ENCODE measurements at places on chromosomes 7 and 10.

GRCh38 chr10:71347587-71348395, 28.7 kb downstream of the SLC29A3 start:
- DNase-seq = no peak

DNA sequence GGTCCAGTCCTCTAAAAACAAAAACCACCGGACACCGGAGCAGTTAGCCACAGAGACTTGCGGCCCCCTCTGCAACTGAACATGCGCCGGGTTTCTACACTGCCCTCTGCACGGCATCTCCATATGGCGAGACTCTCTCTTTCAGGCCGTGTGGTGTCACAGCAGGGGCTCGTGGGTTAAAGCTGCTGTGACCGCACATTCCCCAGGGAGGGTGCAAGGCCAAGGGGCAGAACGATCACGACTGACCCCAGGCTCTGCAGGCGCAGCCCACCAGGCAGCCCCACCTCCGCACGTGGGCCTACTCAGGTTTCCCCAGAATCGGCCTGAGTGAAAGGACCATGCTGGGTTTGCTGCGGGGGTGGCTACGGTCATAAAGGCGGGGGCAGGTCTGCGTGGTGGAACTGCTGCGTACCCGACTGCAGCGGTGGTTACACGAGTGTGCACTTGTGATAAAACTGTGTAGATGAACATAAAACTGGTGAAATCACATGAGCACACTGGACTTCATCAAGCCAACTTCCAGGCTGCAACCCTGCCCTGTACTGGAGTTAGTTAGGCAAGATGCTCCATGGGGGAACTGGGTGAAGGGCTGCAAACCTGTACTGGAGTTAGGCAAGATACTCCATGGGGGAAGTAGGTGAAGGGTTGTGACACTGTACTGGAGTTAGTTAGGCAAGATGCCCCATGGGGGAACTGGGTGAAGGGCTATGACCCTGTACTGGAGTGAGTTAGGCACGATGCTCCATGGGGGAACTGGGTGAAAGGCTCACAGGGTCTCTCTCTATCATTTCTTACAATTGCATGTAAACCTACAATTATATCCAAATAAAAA, 81.4 kb upstream of the PPP2R2D start:
- no peak for DNase-seq

GRCh38 chr10:98296524-98296923, 28.5 kb upstream of the LOXL4 start:
- no peak for DNase-seq

GRCh38 chr7:37686556-37687345, 3.2 kb downstream of the GPR141 start:
- DNase-seq = no peak

DNA sequence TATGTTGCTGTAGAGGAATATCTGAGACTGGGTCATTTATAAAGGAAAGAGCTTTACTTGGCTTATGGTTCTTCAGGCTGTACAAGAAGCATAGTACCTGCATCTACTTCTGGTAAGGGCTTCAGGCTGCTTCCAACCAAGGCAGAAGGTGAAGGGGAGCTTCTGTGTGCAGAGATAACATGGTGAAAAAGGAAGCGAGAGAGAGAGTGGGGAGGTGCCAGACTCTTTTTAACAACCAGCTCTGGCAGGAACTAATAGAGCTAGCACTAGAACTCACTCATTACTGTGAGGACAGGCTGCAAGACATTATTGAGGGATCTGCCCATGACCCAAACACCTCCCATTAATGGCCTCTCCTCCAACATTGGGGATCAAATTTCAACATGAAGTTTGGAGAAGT, 94.5 kb downstream of the KIF20B start:
- DNase-seq = no peak

Data from common myeloid progenitor, CD34-positive (primary cell).